ENCODE measurements at places on chromosomes 12 and 14. TPM values are rescaled to one million over a fixed set of nuclear protein-coding genes. Genes with fewer than 3 reads are reported as not detected.

PRIMA1 gene
- 7.9 TPM for total RNA-seq

GEMIN2 gene
- total RNA-seq, result 12.0 TPM

ZBTB25 gene
- total RNA-seq, result 10.2 TPM

ADGRD1 gene
- total RNA-seq, result 7.6 TPM

ERG28 gene
- total RNA-seq, result 16.0 TPM

SERPINA3 gene
- total RNA-seq, result 259 TPM

GUCY2C gene
- total RNA-seq, result not detected

TSHR gene
- total RNA-seq, result not detected

TDRD9 gene
- 0.50 TPM for total RNA-seq

DNA sequence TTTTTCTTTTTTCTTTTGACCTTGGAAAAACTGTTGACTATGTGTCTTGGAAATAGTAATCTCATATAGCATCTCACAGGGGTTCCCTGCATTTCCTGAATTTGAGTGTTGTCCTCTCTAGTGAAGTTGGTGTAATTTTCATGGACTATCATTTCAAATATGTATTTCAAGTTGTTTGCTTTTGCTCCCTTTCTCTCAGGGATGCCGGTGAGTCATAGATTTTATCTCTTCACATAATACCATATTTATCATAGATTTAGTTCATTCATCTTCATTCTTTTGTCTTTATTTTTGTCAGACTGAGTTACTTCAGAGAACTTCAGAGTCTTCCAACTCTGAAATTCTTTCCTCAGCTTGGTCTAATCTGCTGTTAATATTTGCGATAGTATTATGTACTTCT, 1320.6 kb downstream of the LRFN5 start:
- DNase-seq, result no peak

- no peak for DNase-seq
Measured at GRCh38 chr12:64808110-64808509, 16.3 kb upstream of the TBC1D30 start.

DNA sequence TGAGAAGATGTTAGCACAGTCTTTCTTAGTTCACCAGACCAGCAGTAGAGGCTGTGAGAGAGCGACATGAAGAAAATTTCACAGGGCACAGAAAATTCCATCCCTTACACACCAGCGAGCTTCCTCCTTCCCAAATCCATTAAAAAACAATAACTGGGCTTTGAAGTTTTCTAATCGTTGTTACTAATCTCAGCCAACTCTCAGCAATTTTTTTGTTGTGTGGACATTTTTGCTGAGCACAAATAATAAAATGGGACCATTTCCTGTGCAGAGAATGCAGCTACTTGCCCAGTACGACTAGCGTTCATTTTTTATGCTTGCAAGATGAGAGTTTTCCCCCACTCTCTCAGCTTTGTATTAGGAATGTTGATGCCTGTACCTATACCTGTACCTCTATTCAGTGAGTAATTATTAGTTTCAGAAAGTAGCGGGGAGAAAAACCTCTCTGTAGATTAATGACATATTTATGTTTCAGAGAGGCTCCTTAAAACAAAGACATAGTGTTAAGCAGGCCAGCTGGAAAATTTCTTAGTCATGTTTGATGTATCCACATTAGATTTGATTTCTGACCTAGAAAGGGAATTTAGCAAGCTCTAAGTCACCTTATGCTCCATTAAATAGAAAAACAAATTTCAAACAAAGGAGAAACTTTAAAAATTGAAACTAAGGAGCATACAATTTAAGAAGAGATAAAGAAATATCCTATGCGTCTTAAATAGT, 146.5 kb downstream of the SRGAP1 start:
- no peak for DNase-seq

- no peak for DNase-seq
Measured at GRCh38 chr14:68576031-68576430, 216.8 kb downstream of the ZFP36L1 start.

GRCh38 chr12:58916921-58917511, 3.3 kb downstream of the LRIG3 start:
- DNase-seq, result no peak

- no peak for DNase-seq
Measured at GRCh38 chr12:12331896-12332295, 18.1 kb downstream of the MANSC1 start.

- DNase-seq, result no peak
Measured at GRCh38 chr12:39887856-39888255, 218.0 kb downstream of the SLC2A13 start.

DNA sequence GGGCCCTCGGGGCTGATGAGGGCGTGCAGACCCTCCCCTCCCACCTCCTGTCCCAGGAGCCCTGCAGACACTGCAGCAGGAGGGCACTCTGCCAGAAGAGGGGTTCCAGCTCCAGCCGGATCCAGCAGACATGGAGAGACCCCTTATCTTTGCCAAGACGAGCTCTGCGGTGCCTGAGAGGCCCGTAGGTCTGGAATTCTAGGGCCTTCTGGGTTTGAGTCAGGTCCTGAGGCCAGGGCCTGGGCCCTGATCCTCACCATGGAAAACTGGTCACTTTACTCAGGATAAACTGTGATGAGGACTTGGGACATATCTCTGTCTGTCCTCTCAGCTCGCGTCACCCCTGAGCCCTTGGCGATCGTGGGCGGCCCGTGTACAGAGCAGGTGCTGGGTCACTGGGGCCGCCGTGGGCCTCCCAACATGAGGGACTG, 13.8 kb downstream of the MEG3 start:
- DNase-seq, result no peak

DNA sequence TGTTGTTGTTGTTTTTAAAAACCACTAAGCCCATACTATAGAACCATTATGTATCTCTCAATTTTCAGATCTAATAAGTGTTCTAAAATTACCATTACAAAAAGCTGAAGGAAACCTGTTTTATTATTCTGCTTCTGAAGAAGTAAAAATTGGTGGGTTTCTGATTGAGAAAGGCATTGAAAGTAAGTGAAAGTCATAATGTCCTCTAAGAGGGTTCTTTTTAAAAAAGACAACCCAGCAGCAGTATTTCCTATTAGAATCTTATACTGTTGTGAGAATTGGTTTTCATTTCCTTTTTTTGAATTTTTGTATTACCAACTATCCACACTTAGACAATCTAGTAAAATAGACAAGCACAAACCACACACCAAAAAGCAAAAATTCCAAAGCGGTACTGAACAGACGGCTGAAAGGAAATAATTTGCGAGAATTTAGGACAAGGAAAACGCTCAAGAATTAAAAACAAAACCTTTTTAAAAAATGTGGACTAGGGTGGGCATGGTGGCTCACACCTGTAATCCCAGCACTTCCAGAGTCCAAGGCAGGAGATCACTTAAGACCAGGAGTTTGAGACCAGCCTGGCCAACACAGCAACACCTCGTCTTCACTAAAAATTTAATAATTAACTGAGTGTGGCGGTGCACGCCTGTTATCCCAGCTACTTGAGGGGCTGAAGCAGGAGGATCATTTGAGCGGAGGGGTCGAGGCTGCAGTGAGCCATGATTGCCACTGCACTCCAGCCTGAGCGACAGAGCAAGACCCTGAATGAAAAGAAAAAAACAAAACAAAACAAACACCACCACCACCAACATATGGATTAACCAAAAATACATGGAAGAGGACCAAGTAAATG, 66.7 kb upstream of the AP4S1 start:
- DNase-seq, result no peak

- no peak for DNase-seq
Measured at GRCh38 chr12:80512781-80513180, 68.7 kb downstream of the PTPRQ start.

- DNase-seq, result no peak
Measured at GRCh38 chr12:124923905-124924734, 9.7 kb upstream of the UBC start.

- DNase-seq, result no peak
Measured at GRCh38 chr12:14400599-14400998, 35.1 kb downstream of the ATF7IP start.

GRCh38 chr12:19191089-19191488, 61.6 kb downstream of the PLEKHA5 start:
- DNase-seq, result no peak

- DNase-seq, result no peak
Measured at GRCh38 chr12:110353211-110353965, 50.1 kb downstream of the ANAPC7 start.

- no peak for DNase-seq
Measured at GRCh38 chr12:15919418-15919817, 8.3 kb downstream of the DERA start.

GRCh38 chr14:74979442-74980397, 23.0 kb upstream of the EIF2B2 start:
- no peak for DNase-seq

- no peak for DNase-seq
Measured at GRCh38 chr12:97837401-97837800, 374.8 kb downstream of the RMST start.

GRCh38 chr12:93151079-93151762, 222.1 kb upstream of the EEA1 start:
- DNase-seq, result no peak

- DNase-seq, result no peak
Measured at GRCh38 chr12:79933532-79934264, 1.2 kb downstream of the PPP1R12A start.

All from ovary (tissue), 10 donors.